ENCODE measurements at places on chromosomes 13 and 19. TPM values are rescaled to one million over a fixed set of nuclear protein-coding genes. Genes with fewer than 3 reads are reported as not detected.

- peak; percentile 71 for DNase-seq
Observed at GRCh38 chr13:49443357-49443703, 534 bp downstream of the CAB39L start.

- DNase-seq = no peak
Observed at GRCh38 chr19:28475525-28475924, 737.4 kb downstream of the UQCRFS1 start.

DNA sequence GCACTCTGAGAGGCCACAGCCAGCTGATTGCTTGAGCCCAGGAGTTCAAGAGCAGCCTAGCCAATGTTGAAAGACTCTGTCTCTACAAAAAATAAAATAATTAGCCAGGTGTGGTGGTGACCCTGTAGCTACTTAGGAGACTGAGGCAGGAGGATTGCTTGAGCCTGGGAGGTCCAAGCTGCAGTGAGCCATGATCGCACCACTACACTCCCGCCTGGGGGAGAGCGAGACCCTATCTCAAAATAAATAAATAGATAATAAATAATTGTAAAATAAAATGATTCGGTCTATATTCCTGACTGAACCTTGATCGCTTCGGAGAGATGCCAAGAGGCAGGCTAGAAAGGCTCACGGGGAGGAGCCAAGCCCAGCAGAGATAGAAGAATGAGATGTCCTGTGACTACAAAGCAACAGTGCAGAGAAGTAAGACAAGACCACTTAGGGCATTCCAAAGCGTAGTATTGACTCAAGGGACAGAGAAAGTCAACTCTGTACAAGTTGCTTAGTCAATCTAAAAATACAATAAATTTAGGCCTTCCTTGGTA is 12.8 kb downstream of the SHISA2 start:
- no peak for DNase-seq

DNA sequence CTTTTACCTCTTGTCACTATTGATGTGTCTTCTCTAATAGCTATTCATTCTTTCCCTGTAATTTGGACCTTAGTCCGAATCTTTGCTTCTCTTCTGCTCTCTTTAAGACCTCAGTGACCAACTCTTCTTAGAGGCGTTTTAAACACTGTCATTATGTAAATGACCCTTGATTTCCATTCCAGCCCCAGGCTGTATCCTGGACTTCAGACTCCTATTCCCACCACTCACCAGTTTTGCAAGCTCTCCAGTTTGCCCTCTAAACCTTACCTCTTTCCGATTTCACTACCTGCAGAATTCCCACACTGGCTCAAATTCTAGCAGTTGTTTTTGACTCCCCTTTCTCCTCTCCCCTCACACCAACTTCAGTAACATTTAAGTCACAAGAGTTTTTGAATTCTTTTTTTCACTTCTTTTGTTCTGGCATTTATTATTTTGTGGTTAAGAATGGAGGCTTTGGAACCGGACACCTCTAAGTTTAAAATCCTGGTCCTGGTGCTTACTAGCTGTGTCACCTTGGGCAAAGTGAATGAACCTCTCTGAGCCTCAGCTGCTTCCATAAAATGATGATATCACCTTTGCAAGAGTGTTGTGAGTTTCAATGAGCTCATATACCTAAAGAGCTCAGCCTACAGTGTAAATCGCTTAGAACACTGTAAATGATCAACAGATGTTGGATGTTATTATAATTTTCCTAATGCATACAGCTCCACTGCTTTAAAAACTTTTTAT is 13.6 kb upstream of the HMGB1 start:
- no peak for DNase-seq

Gene CD33
- polyA plus RNA-seq = 2.9 TPM

Measured in muscle of leg (tissue), 16 donors.